NCI-H1417 (cell line): ENCODE measurements at places on chromosomes 6 and 20.

DNA sequence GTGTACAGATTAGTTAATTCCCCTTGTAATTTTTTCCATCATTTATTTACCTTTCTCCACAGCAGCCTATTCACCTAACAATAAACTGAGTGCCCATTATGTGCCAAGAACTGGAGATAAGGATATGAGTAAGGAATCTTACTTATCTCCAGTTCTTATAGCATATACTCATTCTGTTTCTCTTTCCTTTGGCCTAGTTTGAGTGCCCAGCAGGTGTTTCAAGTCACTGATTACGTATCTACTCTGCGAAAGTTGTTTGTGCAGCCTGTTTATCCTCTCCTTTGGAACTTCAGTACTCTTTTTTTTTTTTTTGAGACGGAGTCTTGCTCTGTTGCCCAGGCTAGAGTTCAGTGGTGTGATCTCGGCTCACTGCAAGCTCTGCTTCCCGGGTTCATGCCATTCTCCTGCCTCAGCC is 17.3 kb upstream of the POU5F1 start:
- no peak for DNase-seq

DNA sequence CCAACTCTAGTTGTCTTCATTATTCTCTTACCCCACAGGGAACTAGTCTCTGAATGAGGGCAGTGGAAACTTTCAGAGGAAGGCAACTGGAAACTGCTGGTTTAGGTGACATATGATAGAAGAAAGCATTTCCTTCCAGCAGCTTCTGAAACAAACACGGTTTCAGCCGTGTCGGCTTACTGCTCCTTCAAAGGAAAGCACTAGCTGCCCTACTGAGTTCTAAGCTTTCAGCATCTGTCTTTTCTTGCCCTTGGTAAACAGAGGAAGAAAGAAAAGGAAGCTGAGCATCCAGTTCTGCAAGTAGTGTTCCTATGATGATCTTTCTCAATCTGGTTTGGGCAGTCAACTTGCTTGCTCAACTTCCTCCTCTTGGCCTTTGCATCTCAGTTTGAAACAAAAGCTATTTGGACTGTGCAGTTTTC is 117.5 kb upstream of the CEP85L start:
- DNase-seq = no peak

GRCh38 chr6:26472549-26473290 is 15.0 kb downstream of the BTN2A1 start:
- no peak for DNase-seq

DNA sequence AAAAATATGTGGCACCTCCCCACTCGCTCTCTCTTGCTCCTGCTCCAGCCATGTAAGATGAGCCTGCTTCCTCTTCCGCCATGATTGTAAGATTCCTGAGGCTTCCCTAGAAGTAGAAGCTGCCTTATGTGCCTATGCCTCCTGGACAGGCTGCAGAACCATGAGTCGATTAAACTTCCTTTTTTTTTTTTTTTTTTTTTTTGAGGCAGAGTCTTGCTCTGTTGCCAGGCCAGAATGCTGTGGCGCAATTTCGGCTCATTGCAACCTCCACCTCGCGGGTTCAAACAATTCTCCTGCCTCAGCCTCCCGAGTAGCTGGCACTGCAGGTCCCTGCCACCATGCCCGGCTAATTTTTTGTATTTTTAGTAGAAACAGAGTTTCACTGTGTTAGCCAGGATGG is 112.5 kb downstream of the FAM217A start:
- no peak for DNase-seq

GRCh38 chr20:22924949-22925612 is 110.0 kb upstream of the SSTR4 start:
- DNase-seq = no peak

DNA sequence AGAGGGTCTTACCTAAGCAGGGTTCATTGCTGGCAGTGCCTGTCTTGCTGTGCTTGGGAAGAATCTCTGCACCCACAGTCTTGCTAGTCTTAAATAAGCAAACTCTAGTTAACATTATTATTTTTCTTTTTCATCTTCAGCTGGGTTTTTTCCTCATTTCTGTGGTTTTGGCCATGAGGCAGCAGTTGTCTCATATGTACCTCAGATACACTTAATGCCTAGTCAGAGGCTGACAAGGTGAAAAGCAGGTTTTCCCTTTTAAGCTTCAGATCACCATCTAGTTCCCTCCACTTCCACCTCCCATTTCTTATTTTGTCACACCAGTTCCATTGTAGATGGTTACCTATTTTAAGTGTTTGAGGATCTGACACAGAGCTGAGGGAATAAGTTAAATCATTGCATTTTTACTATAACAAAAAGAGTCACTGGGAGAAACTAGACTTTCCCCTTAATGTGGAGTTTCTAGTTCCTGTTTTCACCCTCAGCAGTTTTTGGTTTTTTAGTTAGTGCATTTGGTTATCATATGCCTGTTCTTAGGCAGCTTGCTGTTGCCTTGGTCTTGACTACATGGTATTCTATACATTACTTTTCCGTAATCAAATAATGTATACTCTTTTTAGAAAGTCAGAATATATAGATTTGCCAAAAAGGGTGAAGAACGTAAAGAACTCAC is 46.0 kb downstream of the AFDN start:
- DNase-seq = no peak

DNA sequence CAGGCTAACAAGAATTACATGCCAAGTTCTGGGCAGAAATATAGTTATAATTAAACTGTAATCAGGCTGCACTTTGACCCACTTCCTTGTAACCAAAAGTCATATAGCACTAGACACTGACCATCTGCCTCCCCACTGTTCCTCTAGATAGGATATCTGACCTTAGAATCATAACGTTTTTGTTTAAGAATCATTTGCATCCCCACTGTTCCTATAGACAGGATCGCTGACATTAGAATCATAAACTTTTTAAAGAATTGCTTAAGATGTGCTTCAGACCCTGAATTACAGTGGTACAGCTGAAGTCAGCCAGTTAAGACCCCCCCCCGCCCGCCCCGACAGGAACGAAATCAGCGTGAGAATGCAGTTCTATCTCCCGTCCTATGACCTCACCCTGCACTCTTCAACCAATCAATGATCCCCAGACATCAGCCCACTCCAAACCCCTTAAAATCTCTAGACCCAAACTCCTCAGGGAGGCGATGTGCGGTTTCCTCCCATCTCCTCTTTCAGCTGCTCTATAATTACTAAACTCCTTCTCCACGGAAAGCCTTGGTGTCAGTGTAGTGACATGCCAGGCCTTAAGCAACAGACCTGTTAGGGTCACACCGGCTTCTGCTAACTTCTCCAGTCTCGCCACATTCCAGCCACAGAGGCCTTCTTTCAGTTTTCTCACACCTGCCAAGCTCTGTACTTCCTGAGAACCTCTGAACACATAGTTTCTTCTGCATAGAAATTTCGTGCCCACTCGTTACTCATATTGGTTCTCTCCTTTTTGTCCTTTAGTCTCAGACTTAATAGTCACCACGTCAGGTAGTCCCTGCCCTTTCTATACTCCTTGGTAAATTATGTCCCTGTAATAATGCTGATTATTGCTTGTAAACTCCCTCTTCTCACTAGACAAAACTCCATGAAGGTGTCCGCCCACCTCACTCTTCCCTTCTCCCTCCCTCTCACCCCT is 93.5 kb downstream of the DTNBP1 start:
- DNase-seq = no peak

GRCh38 chr6:193180-193579 is 99.1 kb upstream of the DUSP22 start:
- no peak for DNase-seq

- DNase-seq = no peak
Observed at GRCh38 chr6:29845405-29846006, 17.9 kb downstream of the HLA-G start.

DNA sequence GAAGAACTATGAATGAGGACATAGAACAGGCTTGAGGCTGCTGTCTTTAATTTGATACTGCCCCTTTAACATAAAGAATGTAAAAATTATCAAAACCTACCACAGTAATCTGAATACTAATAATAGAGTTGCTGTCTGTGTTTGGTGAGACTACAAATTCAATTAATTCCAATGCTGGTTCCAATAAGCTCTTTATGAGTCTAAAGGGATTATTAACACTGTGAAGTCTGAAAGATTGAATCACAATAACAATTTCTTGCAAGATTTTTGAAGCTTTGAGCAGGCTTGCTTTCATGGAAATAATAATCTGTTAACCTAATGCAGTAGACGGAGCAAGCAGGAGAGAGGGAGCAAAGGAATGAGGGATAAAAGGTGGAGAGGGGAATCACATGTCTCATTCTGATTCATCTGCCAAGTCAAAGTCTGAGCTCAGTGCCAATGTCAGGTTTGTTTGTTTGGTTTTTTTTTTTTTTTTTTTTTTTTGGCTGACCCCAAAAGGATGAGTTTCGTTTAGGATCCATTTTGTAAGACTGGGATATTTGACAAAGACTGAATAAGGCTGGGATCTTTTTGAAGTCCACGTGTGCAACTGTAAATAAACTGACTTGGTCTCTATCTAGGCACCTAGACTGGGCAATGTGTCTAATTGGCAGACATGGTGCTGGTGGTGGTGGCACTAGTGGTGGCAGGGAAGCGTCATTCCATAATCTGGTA is 211.6 kb downstream of the RNF144B start:
- no peak for DNase-seq

DNA sequence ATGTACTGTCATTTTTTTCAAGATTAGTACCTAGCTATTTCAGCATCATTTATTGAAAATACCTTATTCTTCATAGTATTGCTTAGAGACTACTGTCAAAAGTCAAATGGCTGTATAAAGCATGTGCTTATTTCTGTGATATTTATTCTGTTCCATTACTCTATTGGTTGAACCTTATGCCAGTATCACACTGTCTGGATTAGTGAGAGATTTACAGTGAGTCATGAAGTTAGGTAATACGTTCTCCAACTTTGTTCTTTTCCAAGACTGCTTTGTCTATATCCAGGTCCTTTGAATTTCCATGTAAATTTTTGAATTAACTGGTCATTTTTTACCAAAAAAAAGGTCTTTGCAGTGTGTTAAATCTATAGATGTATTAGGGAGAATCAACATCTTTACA is 18.6 kb upstream of the RNF217 start:
- DNase-seq = no peak

DNA sequence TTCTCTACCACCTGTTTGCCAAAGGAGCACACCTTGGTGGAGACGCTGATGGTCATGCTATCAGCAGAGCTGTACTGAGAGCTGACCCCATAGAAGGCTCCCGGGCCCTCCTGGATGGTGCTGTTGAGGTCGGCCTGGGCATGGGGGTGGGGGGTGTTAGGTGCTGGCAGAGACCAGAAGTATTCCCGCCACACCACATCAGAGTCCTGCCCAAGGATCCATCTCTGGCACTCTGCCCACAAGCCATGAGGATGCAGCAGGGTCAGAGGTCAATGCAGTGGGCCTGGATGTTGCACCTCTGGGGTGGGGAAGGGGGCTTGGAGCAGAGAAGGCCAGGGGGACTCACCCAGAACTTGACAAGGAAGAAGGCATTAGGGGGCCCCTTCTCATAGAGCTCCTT is 7.4 kb downstream of the RPL10A start:
- DNase-seq = no peak

- DNase-seq = no peak
Observed at GRCh38 chr6:163691049-163691448, 276.5 kb downstream of the QKI start.

DNA sequence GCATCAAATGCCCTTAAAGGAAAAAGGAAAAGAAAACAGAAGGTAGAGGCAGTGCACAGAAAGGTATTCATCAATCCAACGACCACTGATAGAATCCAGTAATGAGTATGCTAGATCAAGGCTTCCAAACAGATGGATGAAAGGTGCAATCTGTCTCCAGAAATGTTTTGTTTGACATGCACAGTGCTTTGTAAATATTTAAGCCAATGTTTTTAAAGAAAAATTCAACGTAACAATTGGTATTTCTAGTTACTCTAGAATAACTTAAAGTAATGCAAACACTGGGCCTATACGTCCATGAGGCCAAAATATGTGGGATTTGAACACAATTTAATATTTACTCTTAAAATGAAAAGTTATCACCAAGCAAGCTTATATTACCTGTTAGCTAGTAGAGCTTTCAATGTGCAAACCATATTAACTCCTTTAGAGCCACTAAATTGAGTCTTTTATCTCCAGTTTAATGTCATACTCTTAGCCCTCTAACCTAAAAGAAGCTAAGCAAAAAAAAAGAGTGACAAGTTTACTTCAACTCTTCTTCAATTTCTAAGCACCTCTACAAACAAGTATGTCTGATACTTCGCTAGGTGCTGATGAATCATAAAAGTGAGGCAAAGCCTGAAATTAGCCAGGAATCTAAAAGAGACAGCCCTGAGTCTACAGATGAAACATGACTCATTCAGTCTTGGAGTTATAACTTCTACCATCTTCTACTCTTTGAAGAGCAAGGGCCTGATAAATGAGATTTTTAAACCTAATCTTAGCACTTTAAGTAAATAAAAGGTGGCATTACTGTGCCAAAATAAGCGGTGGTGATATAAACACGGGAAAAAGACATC is 169.8 kb downstream of the PTPRK start:
- no peak for DNase-seq

DNA sequence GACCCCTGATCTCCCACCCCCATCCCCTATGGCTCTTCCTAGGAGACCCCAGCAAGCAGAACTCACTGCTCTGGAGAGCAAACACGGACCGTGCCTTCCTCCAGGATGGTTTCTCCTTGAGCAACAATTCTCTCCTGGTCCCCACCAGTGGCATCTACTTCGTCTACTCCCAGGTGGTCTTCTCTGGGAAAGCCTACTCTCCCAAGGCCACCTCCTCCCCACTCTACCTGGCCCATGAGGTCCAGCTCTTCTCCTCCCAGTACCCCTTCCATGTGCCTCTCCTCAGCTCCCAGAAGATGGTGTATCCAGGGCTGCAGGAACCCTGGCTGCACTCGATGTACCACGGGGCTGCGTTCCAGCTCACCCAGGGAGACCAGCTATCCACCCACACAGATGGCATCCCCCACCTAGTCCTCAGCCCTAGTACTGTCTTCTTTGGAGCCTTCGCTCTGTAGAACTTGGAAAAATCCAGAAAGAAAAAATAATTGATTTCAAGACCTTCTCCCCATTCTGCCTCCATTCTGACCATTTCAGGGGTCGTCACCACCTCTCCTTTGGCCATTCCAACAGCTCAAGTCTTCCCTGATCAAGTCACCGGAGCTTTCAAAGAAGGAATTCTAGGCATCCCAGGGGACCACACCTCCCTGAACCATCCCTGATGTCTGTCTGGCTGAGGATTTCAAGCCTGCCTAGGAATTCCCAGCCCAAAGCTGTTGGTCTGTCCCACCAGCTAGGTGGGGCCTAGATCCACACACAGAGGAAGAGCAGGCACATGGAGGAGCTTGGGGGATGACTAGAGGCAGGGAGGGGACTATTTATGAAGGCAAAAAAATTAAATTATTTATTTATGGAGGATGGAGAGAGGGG is 1.4 kb downstream of the LTA start:
- no peak for DNase-seq
